ENCODE measurements at places on chromosomes 3 and 15. TPM values are rescaled to one million over a fixed set of nuclear protein-coding genes. Genes with fewer than 3 reads are reported as not detected.

Gene RHOV
- total RNA-seq, result not detected

Gene CA12
- total RNA-seq, result 128 TPM

Gene SLC9C1
- total RNA-seq, result 0.12 TPM

Gene MKRN3
- total RNA-seq, result 0.37 TPM

Gene REC114
- total RNA-seq, result not detected

Gene ZNF660
- 1.7 TPM for total RNA-seq

Gene ESYT3
- total RNA-seq, result 6.5 TPM
